ENCODE measurements at places on chromosomes 7 and 10.

- DNase-seq, result no peak
These were observed 642.1 kb downstream of the PARD3 start for GRCh38 chr10:34172936-34173533.

- DNase-seq, result no peak
These were observed 241.7 kb downstream of the GATA3 start for GRCh38 chr10:8296090-8296733.

DNA sequence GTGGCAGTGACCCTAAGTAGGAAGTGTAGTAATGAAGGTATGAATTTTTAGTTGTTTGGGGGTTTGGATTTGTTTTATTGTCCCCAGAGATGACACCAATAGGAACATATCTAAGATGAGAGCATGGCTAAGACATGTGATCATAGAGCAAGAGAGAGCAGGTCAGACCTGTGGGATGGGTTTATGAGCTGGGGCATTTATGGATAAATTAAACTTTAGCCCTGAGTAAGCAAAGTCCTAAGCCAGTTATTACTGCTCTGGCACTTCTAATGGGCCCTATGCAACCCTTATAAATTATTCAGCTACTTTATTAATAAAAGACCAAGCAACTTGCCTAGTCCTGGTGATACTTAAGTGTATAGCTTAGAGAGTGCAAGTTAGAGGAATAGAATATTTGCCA is 85.1 kb downstream of the LRRC4 start:
- DNase-seq, result no peak

DNA sequence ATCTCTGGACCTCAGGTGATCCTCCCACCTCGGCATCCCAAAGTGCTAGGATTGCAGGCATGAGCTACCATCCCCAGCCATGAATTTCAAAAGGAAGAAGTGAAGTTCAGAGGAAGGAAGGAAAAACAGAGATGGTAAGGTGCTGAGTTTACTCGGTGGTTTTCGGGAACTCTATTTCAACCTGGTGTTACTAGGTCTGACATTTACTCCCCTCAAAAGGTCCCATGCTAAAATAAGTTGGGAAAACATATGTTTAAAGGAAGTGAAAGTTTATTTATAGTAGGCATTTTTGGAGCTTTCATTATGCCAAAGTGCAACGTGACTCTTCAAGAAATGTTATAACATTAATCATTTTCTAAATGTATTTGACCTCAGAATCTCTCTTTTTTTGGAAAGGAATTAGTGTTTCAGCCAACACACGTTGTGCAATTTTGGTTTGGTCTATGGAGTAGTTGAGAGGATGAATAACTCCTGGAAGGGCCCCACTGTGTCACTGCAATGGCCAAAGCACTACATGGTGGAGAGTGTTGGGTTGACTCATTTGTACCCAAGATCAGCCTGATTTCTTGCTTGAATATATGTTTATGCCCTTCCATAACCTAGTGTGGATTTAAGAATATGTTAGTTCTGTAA is 114.7 kb upstream of the FAM171A1 start:
- no peak for DNase-seq

DNA sequence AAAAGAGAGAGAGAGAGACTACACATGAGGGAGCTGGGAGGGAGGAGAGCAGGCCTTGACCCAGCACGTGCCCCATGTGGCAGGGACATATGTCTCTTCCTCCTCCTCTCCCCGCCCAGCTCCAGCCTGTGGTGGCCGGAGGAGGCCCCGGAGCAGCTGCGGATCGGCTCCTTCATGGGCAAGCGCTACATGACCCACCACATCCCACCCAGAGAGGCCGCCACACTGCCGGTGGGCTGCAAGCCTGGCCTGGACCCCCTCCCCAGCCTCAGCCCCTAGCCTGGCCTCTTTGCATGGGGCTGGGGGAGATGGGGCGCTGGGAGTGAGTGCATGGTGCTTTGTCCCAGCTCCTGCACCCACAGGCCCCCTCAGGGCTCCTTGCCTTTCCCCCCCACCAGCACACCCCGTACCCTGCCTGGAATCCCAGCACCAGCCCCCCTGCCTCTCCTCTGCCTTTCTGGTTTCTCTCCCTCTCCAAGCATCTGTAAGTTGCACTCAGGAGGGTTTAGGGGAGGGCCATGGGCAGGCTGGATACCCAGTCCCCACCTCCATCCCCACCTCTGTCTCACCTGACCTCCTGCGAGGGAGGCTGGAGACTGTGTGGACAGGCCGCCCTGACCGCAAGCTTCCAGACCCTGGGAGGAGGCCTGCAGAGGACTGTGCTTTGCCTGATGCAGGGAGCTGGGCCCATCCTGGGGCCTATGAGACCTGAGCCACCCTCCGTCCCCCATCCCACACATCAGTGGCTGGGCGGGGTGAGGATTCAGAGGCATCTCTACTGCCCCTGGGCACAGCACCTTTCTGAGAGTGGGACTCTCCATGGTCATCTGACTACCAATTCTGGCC is 4.8 kb downstream of the UPK3B start:
- DNase-seq, result no peak

DNA sequence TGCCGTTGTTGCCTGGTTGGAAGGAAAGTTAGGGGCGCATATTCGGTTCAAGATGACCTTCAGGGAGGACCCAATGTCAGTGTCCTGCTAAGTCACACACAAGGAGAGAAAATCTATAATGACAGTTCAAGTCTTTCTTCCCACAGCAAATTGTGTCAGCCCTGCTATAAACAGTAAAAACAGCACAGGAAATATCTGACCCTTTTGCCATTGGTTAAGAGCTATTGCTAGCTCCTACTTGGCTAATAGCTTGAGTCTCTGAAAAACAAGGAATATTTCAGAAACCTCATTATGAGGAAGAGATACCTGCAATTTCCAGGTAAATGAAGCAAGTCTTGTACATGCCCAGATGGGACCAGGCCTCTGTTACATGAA is 175.6 kb downstream of the SKIDA1 start:
- DNase-seq, result no peak

GRCh38 chr7:18638594-18639452 is 143.3 kb downstream of the HDAC9 start:
- DNase-seq, result no peak

DNA sequence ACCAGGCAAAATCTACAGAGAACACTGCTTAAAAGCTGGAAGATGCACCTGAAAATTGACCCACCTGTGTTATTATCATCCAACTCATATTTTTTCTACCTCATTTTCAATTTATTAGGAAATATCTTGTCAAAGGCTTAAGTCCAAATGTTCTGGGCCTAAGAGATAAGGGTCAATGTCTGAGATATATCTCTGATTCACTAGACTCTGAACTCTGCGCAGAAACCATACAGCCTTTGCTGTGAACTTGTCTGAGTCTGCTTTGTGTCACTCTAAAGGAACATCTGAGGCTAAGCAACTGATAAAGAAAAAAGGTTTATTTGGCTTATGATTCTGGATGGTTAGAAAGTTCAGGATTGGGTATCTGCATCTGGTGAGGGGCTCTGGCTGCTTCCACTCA is 3.7 kb downstream of the PON1 start:
- DNase-seq, result no peak

- DNase-seq, result no peak
These were observed 745.9 kb downstream of the GATA3 start for GRCh38 chr10:8800426-8800825.

DNA sequence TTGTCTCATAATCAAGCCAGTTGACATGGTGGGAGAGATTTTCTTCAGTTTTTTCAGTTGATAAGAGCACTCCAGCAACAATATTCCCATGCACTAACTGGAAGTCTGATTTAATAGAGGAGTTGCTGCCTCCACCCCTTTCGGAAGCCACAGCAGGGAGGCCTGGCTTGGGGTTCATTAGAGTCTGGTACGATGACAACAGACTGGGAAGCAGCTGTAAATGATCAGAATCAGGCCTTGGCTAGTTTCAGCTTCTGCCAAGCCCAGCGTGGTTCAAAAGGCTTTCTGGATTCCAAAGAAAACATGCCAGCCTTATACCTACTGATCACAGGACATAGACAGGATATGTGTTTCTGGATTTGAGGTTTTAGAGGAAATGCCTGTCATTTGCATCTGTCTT is 274.0 kb downstream of the CSTF2T start:
- no peak for DNase-seq

DNA sequence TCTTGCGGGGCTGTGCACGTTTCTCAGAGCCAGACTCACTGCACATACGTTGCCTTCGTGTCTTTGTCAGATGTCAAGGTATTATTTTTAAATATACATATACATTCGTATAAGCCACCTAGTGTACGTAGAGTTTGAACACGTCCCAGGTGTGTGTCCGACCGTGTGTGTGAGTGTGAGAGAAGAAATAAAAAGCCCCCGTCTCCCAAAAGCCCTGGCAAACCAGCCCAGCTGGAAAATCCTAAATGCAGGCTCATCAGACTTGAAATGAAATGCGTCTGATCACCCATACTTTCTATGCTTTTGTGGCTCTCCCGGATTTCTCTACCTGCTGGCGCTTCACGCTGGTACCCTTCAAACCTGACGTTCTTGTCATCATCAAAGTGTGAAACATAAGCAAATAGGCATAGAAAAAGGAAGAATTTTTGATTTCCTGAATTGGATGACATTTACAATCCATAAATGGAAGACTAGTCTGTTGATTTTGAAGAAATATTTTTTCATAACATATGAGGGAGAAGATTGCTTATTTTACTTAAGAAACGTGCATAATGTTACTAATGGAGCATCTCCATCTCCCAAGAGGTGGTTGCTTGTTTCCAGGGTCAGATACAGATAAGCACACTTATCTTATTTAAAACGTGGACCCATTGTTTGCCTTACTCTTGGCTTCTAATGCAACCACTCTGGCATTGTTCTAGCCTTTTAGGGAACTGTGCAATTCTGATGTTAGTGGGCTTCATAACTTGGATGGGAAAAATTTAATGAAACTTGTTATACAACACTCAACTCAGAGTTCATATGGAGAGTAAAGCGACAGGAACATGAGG is 971 bp downstream of the PRKG1 start:
- DNase-seq, result no peak

DNA sequence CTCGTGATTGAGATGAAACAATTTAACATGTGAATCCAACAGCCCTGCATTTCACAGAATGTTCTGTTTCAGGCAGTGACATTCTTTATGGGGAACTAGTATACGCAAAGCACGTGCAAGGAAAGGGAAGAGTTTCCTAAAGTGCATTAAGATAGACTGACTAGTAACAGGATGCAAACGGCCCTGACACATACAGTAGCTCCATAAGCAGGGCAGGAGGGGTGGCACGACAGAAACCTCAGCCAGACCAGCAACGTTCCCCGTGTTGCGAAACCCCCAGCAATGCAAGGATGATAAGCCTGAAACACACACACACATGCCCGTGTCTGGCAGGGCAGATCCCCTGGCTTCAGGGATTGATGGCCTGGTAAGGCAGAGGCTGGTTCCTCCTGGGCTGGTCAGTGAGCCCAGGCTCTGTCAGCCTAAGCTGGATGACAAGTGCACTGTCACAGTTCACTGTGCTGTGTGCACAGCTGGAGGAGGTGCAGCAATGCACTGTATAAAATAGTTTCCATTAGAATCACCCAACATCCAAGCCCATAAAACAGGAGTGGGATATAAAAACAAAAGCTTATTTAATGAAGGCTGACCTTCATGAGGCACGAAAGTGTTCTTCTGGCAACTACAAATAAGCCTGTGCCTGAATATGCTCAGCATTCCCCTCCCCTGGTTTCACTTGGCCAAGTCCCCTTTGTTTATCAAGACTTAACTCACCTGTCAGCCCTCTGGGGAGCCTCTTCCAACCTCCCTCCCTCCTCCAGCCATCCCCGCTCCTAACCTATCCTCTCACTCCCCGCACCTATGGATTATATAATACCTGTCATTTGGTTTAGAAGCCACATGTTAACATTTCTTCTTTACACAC is 88.8 kb downstream of the GSAP start:
- DNase-seq, result no peak

DNA sequence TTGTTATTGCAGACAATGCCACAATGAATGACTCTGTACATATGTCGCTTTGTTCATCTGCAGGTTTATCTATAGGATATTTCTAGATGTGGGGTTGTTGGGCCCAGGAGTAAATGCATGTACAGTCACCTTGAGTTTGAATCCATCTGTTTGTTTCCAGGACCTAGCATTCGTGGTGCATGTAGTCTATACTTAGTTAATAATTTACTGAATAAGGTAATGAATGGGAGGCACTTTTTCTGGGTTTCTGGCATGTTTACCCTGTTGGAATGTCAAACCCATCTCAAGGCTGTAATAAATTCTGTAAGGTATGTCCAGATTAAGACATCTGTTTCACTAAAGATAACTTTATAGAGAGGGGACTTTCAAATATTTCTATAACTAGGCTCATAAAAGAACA is 23.5 kb downstream of the HECTD2 start:
- no peak for DNase-seq

GRCh38 chr7:100572949-100573675 is 588 bp downstream of the SAP25 start:
- DNase-seq, result no peak

DNA sequence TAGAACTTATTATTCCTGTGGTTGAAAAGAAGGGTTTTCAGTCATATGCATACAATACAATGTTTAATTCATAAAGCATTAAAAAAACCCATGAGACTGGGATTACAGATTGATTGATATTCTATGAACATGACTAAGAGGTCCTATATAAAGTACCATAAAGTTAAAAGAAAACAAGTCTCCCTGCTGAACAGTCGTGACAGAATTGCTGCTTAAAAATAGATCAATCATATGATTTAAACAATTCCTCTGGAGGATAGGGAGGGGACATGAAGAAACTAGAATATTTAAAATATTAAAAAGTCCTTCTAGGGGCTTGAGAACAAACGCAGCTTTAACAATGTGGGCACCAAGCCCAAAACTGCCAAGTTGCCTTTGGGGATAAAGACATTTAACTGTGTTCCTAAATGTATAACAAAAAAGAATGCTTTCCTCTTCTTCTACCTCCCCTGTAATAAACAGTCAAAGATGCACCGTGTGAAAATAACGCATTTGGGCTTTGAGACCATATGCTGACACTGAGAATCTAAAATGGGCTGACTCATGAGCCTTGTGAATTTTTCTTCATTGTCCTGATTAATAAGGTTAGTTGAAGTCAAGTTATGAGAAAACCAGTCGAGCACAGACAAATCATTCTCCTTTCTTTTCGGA is 25.8 kb downstream of the TWIST1 start:
- DNase-seq, result no peak

- DNase-seq, result no peak
These were observed 237.3 kb downstream of the INHBA start for GRCh38 chr7:41465571-41465970.

- no peak for DNase-seq
These were observed 550.7 kb downstream of the AUTS2 start for GRCh38 chr7:70148997-70149396.

GRCh38 chr10:113044016-113044755 is 94.1 kb downstream of the TCF7L2 start:
- DNase-seq, result no peak

Measured in C1 segment of cervical spinal cord (tissue), 14 donors.